Muscle of leg (tissue), 16 donors: ENCODE measurements at places on chromosomes 2 and 18. TPM values are rescaled to one million over a fixed set of nuclear protein-coding genes. Genes with fewer than 3 reads are reported as not detected.

The C2orf81 gene
- 1.4 TPM for total RNA-seq

The SERPINB11 gene
- total RNA-seq = not detected

The RASGRP3 gene
- 38.3 TPM for total RNA-seq

The CHRND gene
- 83.7 TPM for total RNA-seq

The UNC80 gene
- total RNA-seq = 2.0 TPM

The TMEM198 gene
- 1.2 TPM for total RNA-seq

The GALNT3 gene
- total RNA-seq = 0.49 TPM

The SIX3 gene
- total RNA-seq = not detected

The OTOS gene
- not detected for total RNA-seq

The REG1B gene
- total RNA-seq = not detected

The UGT1A3 gene
- not detected for total RNA-seq

The HRH4 gene
- total RNA-seq = 0.09 TPM

The CLEC4F gene
- 0.09 TPM for total RNA-seq

The EPHA4 gene
- total RNA-seq = 25.8 TPM

The APCDD1 gene
- total RNA-seq = 6.3 TPM

The AQP12A gene
- not detected for total RNA-seq

The REEP1 gene
- 48.0 TPM for total RNA-seq

The SERPINB2 gene
- total RNA-seq = 0.27 TPM

The RFX8 gene
- total RNA-seq = 1.9 TPM

The PMAIP1 gene
- 27.4 TPM for total RNA-seq

The SLC11A1 gene
- 0.49 TPM for total RNA-seq

The SRD5A2 gene
- total RNA-seq = under 0.01 TPM

The GALNT14 gene
- total RNA-seq = 1.5 TPM

The ASTL gene
- 0.09 TPM for total RNA-seq

The HMSD gene
- total RNA-seq = not detected

The NT5C1B gene
- not detected for total RNA-seq

The SH3RF3 gene
- total RNA-seq = 2.7 TPM

The PPP4R1 gene
- total RNA-seq = 80.7 TPM

The TSPYL6 gene
- 0.04 TPM for total RNA-seq

The METTL4 gene
- 7.4 TPM for total RNA-seq

The C2orf66 gene
- 0.04 TPM for total RNA-seq

The CCDC68 gene
- total RNA-seq = 0.58 TPM

The DGUOK gene
- 45.7 TPM for total RNA-seq

The ATP8B1 gene
- 5.2 TPM for total RNA-seq

The DSG4 gene
- not detected for total RNA-seq

The HOXD12 gene
- not detected for total RNA-seq

The DYNC1I2 gene
- total RNA-seq = 77.5 TPM

The FN1 gene
- total RNA-seq = 455 TPM

The ALPG gene
- total RNA-seq = not detected

The UBR3 gene
- total RNA-seq = 46.5 TPM

The MALL gene
- total RNA-seq = 6.3 TPM

The DSC3 gene
- total RNA-seq = 0.75 TPM

The MAP3K19 gene
- total RNA-seq = not detected

The ERBB4 gene
- 12.7 TPM for total RNA-seq

The NEURL3 gene
- total RNA-seq = 0.13 TPM

The CAPN14 gene
- 0.09 TPM for total RNA-seq

The CSRNP3 gene
- total RNA-seq = 15.6 TPM

The CENPA gene
- 4.3 TPM for total RNA-seq

The MBD5 gene
- total RNA-seq = 19.6 TPM

The RAB31 gene
- total RNA-seq = 19.6 TPM

The TBR1 gene
- not detected for total RNA-seq

The SMYD5 gene
- total RNA-seq = 31.8 TPM

The ESPNL gene
- total RNA-seq = 2.9 TPM

The SPIRE1 gene
- total RNA-seq = 13.3 TPM

The KIAA2012 gene
- total RNA-seq = 0.31 TPM

The PRSS56 gene
- total RNA-seq = 2.6 TPM

The DSG2 gene
- total RNA-seq = 2.3 TPM

The RAB27B gene
- 0.80 TPM for total RNA-seq
